ENCODE measurements at places on chromosomes 3 and 15.

DNA sequence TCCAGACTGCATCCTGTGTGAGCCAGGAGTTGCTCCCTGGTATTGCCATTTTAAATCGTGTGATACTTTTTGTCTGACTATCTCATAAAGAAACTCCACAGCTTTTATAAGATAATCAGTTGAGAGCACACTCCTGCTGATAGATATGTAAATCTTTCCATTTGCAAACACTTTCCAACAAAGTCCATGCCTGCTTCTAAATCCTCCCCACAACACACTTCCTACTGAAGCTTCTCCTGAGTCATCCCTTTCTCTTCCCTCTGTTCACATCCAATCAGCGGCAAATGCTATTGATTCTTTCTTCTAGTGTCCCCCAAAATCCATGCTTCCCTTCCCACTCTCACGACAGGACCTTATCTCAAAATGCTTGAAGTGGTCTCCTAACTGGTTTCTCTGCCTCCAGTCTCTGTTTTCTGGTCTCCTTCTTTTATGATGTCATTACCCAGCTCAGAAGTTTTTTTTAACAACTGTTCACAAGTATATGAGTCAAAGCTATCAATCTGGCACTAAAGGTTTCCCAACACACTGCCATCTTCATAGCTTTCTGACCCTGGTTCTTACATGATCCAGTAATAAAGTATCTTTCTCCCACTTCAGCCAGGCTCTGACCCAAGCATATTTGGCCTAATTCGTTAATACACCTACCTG lies 4.5 kb upstream of the WWTR1 start:
- no peak for DNase-seq

DNA sequence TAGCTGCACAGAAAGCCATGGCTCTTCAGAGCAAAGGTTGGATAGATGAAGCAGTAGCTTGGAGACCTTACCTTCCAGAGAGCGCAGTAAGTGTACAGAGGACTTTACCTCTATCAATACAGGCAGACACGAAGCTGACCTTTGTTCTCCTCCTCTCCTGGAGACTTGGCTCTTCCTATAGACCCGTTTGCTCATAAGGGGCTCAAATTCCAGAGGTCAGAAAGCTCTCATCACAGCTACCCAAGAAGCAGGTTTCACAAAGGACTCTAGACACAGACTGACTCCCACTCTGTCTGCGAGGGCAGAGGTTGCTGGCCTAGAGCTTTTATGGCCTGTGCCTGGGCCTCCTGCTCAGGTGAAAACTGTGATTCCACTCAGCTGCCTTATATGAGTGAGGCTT lies 35.4 kb upstream of the TOPAZ1 start:
- DNase-seq = no peak

- DNase-seq = peak; percentile 27
Measured at GRCh38 chr15:62549345-62549970, 384.4 kb upstream of the C2CD4B start.

DNA sequence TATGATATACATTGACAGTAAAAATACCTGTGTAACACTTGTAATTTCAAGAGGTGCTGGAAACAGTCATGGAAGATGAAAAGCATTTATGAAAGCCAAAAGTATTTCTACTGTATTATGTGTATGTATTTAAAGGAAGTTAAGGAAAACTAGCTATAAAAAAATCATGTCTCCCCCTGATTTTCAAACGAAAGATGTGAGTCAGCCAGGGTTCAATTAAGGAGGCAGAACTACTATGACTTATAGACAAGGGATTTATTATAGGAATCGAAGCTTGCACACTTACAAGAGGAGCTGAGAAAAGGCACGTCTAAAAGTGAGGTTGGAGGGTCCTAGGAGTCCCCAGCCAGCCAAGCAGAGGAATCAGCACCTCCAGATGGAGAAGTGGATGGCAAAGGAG lies 119.4 kb downstream of the SUCLG2 start:
- no peak for DNase-seq

GRCh38 chr3:48546203-48546829 lies 10.3 kb downstream of the PFKFB4 start:
- no peak for DNase-seq

- DNase-seq = no peak
Measured at GRCh38 chr15:43277231-43277823, 10.6 kb upstream of the TGM5 start.

DNA sequence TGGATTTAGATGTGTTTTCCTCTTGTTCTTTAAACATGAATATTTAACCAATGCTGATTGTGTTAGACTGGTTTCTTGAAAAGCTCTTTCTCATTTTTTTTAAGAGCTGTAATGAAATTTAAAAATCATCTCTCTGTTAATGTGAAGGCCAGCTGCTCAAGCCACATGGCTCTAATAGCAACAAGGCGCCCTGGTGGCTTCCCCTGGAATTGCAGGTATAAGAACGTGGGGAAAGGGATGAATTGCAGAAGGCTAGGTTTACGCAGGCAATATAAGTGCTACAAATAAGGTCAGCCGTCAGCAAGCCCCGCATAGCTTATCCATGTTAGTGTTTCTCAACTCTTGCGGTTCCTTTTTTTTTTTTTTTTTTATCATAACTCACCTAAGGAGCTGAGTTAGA lies 108.5 kb downstream of the SAMMSON start:
- peak; percentile 32 for DNase-seq

- DNase-seq = no peak
Measured at GRCh38 chr3:131048030-131048429, 21.4 kb downstream of the NEK11 start.

GRCh38 chr3:56702490-56703315 lies 19.6 kb upstream of the TASOR start:
- peak; percentile 42 for DNase-seq

DNA sequence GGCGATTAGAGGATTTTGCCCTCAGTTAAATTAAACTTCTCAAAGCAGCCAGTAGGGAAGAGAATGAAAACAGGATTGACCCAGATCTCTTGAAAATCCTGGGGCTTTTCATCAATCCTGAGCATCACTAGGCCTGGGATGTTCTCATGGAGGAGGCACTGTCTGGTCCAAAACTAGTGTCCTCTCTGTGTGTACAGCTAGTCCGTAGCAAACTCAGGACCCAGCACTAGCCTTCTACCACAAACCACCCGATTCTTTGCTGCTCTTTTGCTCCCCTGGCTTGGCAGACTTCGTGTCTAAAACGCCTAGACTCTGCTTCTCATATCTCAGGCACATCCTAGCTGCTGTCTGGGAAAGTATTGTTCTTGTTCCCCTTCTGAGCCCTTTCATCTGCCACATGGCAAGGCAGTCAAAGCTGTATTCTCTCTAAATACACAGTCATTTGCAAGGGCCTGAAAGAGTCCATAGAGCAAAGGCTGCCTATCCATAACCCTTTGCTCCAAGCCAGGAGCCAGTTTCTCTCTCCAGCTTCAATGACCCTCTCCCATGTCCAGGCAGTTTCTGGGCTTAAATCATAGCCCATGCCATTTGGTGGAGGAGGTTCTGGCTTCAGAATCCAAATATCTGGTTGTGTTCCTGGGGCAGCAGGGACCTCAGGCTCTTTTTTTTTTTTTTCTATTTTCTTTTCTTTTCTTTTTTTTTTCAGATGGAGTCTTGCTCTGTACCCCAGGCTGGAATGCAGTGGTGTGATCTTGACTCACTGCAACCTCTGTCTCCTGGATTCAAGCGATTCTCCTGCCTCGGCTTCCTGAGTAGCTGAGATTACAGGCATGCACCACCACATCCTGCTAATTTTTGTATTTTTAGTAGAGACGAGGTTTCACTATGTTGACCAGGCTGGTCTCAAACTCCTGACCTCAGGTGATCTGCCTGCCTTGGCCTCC lies 52.4 kb downstream of the CDC25A start:
- no peak for DNase-seq

GRCh38 chr15:30877070-30877469 lies 26.6 kb upstream of the FAN1 start:
- no peak for DNase-seq

GRCh38 chr3:48600711-48601621 lies 5.8 kb upstream of the COL7A1 start:
- no peak for DNase-seq

DNA sequence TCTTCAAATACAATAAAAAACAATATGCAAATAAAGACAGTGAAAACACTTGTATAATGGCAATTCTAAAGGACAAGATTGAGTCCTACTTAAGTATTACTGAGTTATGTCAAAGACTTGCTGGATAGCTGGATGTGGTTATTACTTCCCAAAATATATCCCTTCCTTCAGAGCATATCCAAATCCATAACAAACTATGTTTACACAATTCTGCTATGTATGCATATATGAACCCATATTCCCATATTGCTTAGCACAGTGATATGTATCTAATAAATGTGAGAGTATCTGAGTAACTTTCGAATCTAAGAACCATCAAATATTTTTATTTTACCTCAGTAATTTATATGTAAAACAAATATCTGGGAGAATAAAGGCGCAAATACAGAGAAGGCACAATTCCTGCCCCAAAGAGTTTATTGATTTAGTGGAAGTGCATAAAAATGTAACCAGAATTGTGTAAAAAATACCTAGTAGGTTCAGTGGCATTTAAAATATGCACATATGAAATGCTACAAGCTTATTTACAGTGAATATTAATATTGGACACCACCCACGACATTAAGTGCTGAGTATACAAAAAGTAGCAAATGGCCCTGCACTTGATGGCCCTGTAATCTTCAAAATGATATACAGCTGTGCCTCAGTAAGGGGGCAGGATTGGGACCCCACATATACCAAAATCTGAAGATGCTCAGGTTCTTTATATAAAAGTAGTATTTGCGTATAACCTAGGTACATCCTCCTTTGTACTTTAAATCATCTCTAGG lies 37.1 kb downstream of the TMEM212 start:
- no peak for DNase-seq

GRCh38 chr15:71559616-71560015 lies 250.7 kb upstream of the NR2E3 start:
- DNase-seq = no peak

DNA sequence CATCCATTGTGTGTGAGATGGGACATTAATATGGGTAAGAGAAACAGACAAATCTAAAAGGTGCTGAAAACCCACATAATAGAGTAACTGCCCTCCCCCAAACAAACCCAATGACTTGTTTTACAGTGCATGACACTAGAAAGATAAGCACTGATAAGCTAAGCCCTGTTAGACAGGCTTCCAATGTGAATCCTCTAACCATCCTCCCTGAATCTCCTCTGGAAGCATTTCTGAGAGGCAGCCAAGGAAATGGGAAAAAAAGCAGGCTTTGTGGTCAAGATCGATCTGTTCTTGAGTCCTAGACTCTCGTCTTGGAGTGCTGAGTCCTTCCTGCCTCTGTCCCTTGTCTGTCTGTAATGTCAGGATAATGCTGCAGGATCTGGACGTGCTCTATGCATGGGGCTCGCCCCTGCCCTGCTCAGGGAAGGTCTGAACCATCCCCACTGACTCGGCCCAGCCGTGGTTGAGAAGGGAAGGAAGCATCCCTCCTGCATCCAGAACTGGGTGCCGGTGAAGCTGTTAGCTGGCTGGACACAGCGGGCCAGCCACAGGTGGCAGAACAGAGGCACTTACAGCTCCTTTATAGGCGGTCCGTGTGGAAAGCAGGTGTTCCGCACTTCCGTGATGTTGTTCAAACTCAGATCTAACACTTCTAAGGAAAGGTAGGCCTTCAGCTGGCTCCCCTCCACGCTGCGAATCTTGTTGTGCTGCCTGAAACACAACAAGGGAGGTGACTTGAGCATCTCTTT lies 84.1 kb downstream of the LRIG1 start:
- DNase-seq = no peak

- DNase-seq = no peak
Measured at GRCh38 chr3:155747286-155747945, 2.5 kb upstream of the PLCH1 start.

GRCh38 chr15:81418891-81419290 lies 44.9 kb upstream of the TMC3 start:
- DNase-seq = no peak

DNA sequence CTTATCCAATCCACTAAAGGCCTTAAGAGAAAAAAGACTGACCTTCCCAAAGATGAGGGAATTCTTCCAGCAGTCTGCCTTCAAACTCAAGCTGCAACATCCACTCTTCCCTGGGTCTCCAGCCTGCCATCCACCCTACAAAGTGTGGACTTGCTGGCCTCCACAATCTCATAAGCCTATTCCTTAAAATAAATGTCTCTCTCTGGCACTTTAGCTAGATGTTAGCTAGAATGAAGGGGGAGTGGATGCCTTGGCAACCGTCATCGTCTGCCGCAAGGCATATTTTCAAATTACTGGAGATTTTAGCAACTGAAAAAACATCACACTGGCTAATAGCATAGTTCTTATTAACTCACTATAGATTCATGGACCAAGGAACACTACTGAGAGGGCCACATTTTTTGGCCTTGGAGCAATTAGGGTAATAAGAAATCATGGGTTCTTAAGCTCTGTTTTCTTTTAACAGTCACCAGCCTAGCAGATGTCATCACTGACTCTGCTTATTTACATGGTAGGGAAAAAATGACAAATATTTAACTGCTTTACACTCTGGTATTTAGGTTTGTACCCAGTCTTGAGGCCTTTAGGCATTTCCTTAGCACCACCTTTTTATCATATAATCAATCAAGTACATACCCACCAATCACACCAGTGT lies 245.3 kb downstream of the MYRIP start:
- DNase-seq = no peak

DNA sequence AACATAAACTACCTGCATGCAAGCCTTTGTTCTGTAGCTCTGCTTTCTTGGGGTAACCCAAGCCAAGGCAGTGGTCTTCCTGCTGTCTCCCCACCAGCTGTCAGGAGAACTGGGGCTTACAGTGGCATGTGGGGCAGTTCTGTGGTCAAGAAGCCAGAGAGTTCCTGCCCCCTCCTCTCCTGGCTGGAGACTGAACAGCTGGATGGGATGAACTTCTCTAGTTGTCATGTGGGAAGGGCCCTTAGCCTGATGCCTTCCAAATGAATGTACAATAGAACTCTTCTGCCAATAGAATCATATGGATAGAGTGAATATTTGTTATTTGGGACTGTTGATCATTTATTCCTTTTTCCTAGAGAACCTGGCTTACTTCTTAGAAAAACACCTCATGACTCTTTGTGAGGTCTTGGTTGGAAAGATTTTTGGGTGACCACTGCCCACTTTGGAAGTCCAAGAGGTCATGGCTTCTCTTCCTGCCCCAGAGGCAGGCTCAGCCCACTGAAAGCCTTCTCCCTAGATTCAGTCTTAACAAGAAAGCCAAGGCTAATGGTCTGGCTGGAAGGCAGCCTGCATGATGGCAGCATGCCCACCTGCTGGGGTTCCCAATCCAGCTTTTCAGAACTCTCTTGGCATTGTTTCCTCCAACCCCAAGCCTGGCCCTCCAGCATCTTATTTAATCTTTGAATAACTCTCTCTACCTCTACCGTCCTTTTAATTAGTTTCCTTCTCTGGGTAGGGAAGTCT lies 462.9 kb upstream of the PROK2 start:
- DNase-seq = no peak

GRCh38 chr3:62051506-62051905 lies 321.8 kb downstream of the FEZF2 start:
- no peak for DNase-seq

DNA sequence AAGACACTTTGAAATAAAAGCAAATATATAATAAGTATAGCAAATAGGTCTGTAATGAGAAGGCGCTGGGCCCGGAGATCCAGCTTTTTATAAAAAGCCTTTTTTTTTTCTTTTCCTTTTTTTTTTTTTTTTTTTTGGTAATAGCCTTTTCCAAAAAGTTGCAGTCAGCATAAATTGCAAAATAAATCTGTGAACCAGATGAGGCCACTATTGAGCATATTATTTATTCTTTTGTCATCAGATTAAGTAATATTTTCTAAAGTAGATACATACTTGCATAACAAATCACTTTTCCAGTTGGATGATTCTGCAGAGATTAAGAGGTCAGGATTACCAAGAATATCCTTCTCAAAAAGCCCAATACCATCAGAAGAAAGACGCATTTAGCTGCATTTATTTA lies 24.9 kb downstream of the FMN1 start:
- no peak for DNase-seq

Measured in stimulated activated CD4-positive, alpha-beta T cell treated with anti-CD3 and anti-CD28 coated beads, Interleukin-15, amount 100 ng/mL, for 24 hours (primary cell).